ENCODE measurements at places on chromosomes 1 and 21.
A peak's percentile ranks its signal among the peaks of the same experiment; 100 is the strongest.

GRCh38 chr1:229086091-229086490 is 184.8 kb upstream of the RAB4A start:
- no peak for DNase-seq

GRCh38 chr1:232344791-232345399 is 285.0 kb downstream of the SIPA1L2 start:
- DNase-seq, result no peak

GRCh38 chr1:32339363-32339978 is 3.4 kb upstream of the MARCKSL1 start:
- peak; percentile 59 for DNase-seq

- DNase-seq, result no peak
These were observed 3.6 kb upstream of the COL11A1 start for GRCh38 chr1:103111926-103112325.

- no peak for DNase-seq
These were observed 8.5 kb upstream of the DENND2D start for GRCh38 chr1:111208921-111209320.

GRCh38 chr1:67627906-67628305 is 57.1 kb upstream of the GADD45A start:
- no peak for DNase-seq

DNA sequence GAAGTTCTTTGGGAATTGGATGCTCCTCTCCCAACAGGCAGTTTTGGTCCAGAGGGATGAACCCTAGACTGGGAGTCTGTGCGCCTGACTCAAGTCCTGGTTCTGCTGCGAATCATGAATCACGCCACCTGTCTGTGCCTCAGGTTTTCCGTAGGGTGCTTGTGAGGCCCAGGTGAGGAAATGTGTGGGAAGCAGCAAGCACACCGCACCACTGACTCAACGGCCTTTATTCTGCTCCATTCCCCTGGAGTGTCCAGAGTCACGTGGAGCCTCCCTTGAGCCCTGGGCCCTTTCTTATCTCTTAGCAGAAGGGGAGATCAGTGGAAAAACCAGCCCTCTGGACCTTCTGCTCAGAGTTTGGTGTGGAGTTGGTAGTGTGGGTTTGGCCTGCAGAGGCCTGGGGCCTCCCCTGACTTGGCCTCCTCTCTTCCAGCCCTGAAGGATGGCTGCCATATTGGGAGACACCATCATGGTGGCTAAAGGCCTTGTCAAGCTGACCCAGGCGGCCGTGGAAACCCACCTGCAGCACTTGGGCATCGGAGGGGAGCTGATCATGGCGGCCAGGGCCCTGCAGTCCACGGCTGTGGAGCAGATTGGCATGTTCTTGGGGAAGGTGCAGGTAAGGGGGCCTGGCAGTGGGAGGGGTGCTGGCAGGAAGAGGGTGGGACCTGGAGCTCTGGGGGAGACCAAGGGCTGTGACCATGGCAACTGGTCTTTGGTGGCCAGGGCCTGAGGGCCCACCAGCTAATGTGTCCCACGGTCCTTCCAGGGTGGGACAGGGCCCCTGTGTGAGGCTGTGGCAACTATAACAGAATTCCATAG is 21.1 kb downstream of the COQ8A start:
- no peak for DNase-seq

DNA sequence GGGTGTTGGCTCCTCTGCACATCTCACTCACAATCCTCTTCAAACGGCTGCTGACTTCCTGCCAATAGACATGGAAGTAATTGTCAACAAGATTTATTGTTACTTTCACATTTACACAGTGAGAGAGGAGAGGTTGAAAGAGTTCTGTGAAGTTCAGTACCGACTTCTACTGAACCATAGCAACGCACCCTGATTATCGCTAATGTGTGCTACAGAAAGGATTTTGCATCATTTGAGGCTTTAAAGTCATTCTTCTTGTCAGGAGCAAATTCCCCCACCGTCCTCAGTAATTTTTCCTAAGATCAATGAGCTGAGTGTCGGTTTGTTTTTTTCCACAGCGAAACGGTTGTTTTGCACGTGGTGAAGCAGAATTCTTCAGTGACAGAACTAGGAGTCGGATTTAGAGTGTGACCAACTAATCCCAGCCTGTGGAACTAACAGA is 361.0 kb downstream of the ADGRL2 start:
- DNase-seq, result no peak

GRCh38 chr21:38965241-38965640 is 159.5 kb downstream of the ETS2 start:
- no peak for DNase-seq

DNA sequence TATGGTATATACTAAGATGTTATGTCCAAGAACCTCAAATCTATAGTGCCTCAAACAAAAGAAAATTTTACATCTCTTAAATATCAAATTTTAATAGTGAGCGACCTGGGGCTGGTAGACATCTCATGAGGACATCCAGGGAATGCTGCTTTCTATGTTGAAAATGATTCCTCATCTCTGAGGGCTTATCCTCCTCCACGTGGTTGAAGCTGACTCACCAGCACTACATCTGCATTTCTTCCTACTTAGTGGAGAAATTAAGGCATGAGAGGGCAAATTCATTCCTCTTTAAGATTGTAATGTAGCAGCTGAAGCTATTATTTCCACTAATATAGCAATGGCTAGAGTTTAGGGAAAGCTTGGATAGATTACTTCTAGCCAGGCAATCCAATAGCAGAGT is 529.5 kb downstream of the COL11A1 start:
- no peak for DNase-seq

DNA sequence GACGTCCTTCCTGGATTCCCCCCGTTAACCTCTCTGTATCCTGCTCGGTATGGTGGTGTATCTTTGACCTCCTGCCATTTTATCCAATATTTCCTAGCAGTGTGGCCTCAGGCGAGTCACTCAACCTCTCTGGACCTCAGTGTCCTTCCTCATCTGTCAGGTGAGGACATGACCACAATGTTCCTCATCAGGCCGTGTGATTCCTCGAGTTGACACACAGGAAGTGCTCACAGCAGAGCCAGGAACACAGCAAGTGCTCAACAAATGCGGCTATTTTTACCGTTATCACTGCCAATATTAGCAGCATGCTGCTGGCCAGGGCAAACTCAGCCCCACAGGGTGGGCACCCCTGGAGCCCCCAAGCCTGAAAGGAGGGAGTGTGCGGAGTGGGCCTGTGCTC is 450.2 kb downstream of the KIF26B start:
- peak; percentile 28 for DNase-seq

GRCh38 chr1:165179306-165179705 is 177.2 kb downstream of the LMX1A start:
- DNase-seq, result no peak

- DNase-seq, result peak; percentile 26
These were observed 346.2 kb downstream of the BARHL2 start for GRCh38 chr1:90370686-90371447.

DNA sequence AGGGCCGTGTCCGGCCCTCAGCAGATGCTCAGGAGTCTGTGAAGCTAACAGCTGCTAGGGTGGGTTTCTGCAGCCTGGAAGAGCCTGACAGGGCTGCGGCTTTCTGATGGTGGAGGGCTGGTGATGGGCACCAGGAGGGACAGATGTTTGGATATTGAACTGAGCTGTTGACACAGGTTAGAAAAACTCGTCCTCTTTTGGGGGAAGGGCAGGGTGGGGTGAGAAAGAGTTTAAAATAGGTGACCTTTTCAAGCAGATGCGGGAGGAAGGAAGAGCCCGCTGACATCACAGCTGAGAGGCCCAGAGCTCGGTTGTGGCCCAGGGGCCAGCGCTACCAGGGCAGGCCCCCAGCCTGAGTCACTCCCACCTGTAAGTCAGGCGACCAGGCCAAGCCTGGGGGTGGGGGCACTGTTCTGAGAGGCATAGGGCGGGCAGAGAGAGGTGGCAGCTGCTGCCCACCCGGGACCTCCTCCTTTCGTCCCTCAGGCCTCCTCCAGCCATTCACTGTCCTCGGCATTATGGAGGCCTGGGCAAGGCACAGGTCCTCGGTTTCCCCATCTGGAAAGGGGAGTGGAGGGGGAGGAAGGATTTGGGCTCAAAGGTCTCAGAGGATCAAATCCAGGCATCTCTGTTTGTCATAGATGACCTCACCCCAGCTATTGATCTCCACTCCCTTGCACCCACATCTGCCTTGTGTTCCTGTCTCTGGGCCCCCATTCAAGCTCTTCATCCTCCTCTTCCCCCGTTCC is 32.3 kb upstream of the ID3 start:
- DNase-seq, result no peak

DNA sequence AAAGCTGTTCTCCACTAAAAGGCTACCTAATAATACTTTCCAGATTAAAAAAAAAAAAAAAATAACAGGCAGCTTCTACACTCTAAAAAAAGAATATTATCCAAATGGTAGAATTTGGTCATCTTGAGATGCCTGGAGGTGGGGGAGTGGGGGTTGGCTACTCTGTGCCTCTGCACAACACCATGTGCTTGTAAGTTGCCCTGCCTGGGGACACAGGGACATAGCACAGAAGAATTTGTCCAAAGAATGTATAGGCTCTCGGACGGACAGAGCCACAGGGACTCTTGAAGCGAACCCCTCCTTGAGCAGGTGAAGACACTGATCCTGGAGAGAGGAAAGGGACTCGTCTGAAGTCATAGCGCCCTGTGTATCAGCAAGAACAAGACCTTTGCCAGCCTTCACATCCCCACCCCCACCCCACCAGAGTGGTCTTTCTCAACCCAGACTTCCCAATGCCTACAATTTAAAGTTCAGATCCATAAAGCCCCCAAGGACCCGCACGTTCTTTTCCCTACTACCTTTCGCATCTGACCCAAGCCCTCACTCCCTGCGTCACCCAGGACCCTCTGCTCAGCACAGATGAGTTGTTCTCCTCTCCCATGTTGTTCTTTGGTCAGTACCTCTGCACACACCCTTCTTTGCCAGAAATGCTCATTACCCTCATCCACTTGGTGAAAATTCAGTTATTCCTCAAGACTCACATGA is 72.6 kb downstream of the LGR6 start:
- no peak for DNase-seq

DNA sequence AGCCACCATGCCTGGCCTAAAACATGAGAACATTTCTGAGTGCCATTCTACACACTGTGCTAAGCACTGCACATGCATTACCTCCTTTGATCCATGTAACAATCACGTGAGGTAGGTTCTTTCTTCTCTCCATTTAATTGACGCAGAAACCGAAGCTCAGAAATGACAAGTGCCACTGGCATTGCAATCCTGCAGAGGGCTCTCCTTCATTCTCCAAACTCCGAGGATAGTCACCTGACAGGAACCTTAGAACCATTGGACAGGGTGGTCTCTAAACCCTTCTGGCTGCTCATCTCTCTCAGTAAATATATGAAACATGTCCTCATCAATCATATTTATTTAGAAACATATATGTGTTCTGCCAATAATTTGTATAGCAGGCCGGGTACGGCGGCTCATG is 167.1 kb upstream of the JUN start:
- no peak for DNase-seq

DNA sequence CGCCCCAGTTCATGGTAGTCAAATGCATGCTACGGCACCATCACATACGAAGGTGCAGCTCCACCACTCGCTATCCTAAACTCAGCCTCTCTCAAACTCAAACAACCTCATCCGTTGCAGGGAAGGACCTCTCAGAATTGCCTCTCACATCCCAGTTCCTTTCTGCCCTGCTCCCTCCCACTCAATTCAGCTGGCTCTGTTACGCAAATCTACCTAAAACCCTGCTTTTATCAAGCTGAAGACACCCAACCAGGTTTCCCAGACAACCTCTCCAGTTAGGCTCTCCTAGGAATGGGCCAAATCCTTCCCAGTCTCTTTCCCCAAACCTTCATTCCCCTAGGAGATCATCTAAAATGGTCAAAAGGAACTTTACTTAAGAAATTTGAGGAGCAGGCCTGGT is 62.9 kb downstream of the CLSTN1 start:
- DNase-seq, result no peak

- DNase-seq, result no peak
These were observed 18.6 kb upstream of the KCNQ4 start for GRCh38 chr1:40764981-40765380.

DNA sequence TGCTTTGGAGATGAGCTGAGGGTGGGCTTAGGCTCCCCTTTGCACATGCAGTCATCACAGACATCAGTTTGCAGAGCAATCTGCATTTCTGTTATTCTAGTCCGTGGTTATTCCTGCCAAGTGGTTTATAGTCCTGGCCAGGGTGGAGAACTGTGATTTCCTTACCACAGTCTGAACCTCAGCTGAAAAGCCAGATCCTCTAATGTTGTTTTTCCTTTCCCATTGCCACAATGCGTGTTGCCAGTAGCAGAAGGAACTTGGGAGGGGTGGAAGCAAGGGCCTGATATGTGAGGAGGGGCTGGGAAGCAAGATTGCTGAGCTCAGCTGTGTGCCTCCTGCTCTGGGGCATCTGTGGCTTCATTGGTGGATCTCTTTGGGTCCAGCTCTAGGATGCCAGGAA is 18.0 kb upstream of the ST3GAL3 start:
- DNase-seq, result no peak

DNA sequence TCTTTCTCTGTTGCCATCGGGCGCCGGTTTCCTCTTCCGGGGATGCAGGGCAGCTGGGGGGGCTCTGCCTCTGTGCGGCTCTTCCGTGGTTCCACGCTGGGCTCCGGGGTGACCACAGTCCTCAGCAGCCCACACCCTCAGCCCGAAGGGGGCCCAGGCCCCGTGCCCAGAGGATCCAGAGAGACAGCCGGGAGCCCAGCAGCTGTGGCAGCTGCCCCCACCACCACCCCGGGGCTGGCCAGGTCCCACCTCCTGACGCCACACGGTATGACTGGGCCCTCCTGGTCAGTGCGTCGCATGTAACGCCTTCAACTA is 172.2 kb downstream of the PRDM16 start:
- DNase-seq, result no peak

GRCh38 chr1:17639703-17640340 is 100.3 kb downstream of the ARHGEF10L start:
- DNase-seq, result no peak

- DNase-seq, result no peak
These were observed 89.0 kb upstream of the CHODL start for GRCh38 chr21:18155508-18156193.

GRCh38 chr1:119466445-119466844 is 40.6 kb upstream of the HSD3B1 start:
- no peak for DNase-seq

DNA sequence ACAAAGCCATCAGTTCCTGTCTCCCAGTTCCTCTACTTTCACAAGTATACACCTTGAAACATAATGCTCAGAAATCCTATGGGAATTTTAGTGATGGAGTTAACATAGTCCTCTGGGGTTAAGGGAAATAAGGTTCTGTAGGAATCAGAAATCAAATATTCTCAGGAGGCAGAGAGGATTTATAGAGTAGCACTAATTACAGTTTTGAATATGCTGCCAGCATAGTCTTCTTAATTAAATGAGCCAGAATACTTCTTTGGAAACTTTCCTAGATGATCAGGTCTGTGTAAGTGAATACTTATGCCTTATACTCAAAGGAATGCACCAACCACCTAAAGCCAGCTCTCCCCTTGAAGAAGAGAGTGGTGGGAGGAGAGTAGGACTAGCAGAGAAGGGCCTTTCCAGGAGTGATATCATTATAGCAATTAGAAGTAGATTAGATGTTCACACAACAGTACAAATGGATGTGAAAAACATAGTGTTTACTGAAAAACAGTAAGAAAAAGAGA is 31.4 kb upstream of the DIRAS3 start:
- DNase-seq, result no peak
